NCI-H187 (cell line): ENCODE measurements at places on chromosomes 1 and 21.

GRCh38 chr1:8462371-8462892, 144.5 kb downstream of the SLC45A1 start:
- no peak for DNase-seq

DNA sequence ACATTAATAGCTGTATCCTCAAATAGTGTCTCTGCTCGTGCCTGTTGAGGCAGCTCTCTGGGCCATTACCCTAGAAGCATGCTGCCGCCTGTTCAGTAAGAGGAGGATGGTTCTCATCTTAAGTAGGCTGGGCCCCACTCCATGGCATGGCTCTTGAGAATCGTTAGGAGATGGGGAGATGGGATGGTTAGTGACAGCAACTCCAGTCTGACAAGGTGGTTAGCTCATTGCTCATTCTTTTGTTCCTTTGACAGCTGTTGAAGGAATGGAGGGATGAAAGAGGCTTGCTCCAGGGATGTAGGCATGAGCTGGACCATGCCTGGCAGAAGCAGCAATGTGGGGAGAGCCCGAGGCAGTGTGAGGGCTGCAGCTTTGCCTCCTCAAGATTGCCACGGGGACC, 68.2 kb downstream of the MAP10 start:
- peak; percentile 17 for DNase-seq

DNA sequence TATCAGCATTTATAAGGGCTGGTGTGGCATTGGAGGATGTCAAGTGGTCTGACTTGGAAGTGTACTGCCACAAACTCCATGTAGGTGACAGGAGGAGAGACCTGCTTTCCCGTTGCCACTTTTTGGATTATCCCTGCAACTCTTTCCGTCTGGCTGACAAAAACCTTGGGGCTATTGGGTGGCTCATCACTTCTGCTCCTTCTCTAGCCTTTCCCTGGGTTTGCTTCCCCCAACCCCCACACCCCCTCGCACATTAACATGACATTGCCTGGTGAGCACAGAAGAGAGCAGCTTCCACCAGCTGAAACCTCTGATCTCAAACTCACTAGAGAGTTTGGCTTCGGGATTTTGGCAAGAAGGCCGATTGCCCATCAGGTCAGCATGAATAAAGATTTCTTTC, 39.2 kb downstream of the PROX1 start:
- no peak for DNase-seq

DNA sequence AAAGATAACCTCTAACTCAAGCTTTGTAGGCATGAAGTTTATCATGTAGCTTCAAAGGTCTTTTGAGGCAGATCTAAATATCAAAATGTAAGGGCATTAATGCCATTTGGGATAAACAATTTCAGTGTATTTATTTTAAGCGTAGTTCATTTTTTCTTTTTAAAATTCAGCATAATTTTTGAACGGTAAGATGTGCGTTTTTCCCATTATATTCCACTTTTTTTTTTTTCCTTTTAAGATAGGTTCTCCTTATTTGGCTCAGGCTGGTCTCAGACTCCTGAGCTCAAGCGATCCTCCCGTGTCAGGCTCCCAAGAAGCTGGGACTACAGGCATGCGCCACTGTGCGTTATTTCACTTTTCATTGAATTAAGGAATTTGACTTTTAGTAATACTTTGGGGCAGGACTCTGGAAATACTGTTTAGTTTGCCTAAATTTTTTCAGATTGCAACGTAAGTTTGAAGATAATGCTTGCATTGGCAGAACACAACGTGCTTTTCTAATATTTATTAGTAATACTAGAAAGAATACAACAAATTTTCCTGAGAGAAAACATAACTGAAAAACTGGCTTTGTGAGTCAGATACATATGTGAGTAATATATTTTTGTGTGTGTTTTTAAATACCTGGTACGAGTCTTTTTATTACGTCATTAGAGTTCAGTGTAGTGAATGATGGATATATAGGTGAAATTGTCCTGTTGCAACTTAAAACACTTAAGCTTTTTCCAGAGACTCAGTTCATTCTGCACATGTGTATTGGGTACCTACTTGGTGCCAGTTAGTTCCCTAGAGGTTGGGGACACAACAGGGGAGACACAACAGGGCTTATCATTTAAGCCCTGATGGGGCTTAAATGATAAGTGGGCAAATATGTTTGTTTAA, 2.2 kb downstream of the RALGPS2 start:
- DNase-seq, result no peak

DNA sequence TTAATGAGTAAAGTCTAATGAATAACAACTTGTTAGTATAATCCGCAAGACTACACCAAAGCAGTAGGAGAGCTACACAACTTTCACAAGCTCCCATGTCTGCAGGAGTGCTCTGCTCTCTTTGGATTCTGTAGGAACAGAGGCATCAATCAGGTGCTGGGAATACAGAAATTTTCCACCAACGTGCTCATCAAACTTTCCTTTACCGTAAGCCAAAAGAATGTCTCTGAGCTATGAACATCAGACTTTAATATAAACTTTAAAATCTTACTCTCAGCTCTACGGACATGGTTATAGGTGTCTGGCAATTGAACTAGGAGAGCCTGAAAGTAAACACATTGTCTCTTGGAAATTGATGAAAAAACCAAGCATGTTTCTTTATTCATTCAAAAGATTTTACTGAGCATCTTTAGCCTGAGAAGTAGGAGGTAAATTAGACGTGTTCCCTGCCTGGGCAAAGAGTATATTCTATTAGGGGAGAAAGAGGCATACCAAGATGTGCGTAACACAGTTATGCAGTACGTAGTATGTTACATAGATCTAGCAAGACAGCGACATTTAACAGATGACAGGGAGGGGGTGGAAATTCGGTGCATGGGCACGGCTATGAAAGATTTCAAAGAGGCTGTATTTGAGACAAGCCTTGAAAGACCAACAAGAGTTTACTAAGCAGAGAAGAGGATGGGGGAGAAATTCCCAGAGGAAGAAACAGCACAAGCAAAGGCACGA, 85.2 kb downstream of the TM2D1 start:
- DNase-seq, result no peak

- no peak for DNase-seq
Observed at GRCh38 chr1:30777904-30778153, 20.3 kb upstream of the LAPTM5 start.

GRCh38 chr1:184479435-184480167, 92.8 kb downstream of the C1orf21 start:
- no peak for DNase-seq

GRCh38 chr1:1577367-1578011, 2.8 kb upstream of the SSU72 start:
- DNase-seq, result no peak

GRCh38 chr1:55347866-55348265, 132.7 kb upstream of the USP24 start:
- no peak for DNase-seq

DNA sequence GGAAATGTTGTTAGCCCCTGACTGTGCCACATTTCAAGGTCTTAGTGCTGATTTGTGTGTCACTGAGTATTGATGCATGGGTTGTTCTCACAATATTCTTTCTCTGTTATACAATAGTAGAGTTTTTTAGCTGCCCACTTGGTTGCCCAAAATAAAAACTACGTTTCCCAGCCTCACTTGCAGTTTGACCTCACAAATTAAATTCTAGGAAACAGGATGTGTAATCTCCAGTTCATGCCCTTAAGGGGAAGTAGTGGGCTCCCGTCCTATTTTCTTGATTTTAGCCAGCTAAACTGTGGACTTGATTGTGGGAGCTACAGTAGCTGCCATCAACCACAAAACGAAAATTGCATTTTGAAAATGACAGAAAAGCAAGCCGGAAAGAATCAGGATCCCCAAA, 27.3 kb upstream of the LAMC1 start:
- no peak for DNase-seq

DNA sequence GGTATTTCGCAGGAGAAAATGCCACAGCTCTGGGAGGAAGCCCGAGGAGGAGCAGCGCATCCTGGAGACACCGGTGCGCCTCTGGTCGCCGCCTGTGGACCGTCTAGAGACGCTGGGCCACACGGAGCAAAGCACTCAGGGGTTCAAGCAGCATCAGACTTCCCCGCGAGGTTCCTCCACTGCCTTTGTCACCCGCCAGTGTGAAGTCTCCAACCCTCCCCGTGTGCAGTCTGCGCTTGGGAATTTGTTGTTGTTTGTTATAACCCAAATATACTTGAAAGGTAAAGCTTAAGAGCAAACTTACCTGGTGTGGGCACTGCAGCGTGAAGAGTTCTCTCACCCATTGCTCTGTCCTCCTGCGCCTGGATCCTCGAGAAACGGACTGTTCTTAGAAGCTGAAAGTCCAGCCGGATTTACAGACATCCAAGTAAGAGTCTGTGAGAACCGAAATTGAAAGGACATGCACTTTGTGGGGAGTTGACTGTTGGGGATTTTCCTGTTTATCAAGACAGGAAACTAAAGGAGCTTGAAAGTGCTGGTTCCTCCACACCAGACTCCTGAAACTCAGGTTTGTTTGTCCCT, at the start of gene GBP4:
TSS of gene GBP4 (minus strand) at position 452 of the 582 bp plus-strand sequence. CDS start at position 344, 108 bp downstream.
- DNase-seq, result no peak

GRCh38 chr21:26188422-26188821, 17.9 kb upstream of the APP start:
- DNase-seq, result no peak

DNA sequence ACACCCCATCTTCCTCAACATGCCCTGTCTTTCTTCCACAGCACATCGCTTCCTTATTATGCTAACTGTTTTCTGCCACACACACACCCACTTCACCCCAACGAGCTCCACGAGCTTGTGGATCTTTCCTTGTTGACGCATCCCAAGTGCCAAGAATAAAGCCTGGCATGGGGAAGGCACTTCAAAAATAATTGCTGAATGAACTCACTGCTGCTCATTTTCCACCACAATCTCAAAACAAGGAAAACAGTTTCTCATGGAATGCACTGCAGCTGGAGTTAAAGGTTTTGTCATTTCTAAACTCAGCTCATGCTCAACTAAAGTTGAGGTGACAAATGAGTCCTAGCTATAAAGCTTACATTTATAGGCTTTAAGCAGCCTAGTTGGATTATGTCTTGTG, 86.0 kb downstream of the TIAM1 start:
- DNase-seq, result no peak

DNA sequence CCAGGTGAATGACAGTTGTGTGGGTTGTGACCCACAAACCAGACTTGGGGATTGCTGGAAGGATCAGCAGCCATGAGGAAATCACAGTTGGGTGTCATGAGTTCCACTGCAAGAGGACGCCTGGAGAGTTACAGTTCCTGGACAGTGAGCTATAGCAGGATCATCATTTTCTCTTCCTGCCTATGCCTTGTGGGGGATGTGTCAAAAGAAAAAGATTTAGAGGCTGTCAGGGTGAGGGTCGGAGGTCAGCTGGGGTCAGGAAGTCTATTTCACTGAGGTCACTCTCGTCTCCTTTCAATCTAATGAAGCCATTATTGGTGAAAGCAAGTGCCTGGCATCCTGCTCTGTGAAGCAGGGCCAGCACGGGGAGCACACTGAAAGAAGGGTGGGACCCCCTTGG, 7.0 kb upstream of the LIN28A start:
- DNase-seq, result no peak

DNA sequence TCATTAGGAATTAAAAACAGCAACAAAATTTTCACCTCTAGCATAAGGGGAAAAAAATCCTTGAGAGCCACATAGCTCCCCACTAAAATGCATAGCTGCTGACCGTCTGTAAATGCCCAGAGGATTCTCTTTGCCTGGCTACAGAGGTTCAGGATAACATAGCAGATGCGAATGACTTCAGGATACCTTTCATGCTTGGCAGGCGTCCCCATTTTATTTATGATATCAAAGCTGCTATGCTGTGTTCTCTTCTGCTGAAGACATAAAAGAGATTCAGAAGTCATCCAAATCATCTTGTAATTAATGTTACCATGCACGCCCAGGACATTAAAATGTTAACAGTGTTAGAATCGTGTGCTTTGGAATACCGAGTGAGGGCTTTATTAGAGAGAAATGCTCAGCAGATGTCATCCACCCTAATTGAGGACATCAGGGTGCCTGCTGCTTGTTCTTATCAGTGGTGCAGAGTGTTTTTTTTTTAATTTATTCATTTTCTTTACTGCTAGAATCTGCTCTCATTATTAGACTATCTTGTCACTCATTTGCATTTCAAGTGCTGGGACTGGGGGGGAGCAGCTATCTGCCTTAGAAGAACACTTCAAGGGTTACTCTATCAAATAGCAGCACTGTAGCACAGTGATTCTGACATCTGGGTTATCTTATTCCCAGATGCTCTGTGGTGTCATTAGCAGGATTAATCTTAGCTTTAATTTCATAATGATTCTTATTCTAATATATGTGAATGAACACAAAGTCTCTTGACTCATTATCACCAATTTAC, 139.5 kb downstream of the ZNF326 start:
- no peak for DNase-seq

GRCh38 chr1:232034556-232034955, 408.0 kb downstream of the DISC1 start:
- DNase-seq, result no peak

GRCh38 chr1:41891199-41891896, 27.4 kb downstream of the HIVEP3 start:
- DNase-seq, result no peak

DNA sequence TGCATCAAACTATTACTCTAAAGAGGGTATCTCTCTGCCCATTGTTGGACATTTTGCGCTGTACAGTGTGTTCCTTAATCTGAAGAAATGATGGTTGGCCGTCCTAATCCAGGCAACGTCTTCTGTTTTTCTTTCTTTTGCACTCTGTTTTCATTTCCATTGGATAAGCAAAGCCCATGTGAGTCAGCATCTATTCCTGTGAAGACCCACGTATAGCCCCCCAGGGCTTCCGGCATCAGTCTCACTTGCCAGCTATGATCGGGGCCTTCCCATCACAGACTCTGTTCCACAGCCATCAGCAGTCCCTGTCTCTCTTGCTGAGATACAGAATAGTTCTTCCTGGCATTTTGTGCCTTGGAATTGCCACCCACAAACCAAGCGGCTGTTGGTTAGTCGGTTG, 29.2 kb upstream of the BRDT start:
- DNase-seq, result no peak

- DNase-seq, result no peak
Observed at GRCh38 chr1:156840186-156840897, 18.6 kb downstream of the INSRR start.

DNA sequence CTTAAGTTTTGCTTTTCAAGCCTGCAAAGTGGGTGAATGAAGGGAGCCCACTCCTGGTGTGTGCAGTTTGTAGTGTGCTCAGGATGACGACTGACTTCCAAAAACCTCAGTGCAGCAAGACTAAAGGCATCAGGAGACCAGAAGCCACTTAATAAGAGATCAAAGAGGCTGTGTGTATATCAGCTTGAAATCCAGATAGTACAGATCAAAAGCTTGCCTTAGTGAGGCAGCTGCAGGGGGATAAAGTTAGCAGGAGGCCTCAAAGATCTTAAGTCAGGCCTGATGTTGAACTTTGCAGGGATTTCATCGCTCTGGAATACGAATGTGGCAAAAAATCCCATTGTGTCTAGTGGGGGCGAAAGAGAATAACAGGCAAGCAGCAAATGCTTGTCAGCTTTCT, 99.8 kb downstream of the PATJ start:
- DNase-seq, result no peak

DNA sequence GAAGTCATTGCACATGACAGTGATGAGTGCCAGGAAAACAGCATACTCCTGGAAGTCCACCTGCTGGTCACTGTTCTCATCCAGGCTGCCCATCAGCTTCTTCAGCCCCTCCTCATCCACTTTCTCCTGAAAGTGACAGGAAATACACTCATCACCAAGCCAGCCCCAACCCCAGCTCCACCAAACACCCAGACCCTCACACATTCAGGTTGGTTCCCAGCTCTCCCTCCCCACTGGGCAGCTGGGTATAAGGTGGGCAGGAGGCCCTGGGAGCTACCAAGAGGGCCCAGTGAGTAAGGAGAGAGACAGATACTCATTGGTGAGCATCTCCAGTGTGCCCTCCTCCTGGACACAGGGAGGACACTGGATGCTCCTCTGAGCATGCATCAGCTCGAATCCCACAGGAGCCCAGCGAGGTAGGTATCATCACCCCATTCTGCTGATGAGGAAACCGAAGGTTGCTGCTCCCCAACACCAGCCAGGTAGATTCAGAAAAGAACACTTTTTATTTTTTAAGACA, 4.1 kb downstream of the S100A2 start:
- no peak for DNase-seq
